Muscle of leg (tissue), 16 donors: ENCODE measurements at places on chromosomes 2 and 18. TPM values are rescaled to one million over a fixed set of nuclear protein-coding genes. Genes with fewer than 3 reads are reported as not detected.

Gene CDH20
- 0.80 TPM for total RNA-seq

Gene NEB
- total RNA-seq, result 1,157 TPM

Gene LONRF2
- total RNA-seq, result 1.5 TPM

Gene KIAA2012
- total RNA-seq, result 0.31 TPM

Gene C2orf92
- total RNA-seq, result 9.1 TPM

Gene ITPRIPL1
- total RNA-seq, result 4.4 TPM

Gene CMPK2
- 3.2 TPM for total RNA-seq

Gene ALKAL2
- 1.1 TPM for total RNA-seq

Gene TTC32
- total RNA-seq, result 13.3 TPM

Gene VAMP8
- total RNA-seq, result 9.8 TPM

Gene GAL3ST2
- total RNA-seq, result 0.09 TPM

Gene CGREF1
- total RNA-seq, result 6.7 TPM

DNA sequence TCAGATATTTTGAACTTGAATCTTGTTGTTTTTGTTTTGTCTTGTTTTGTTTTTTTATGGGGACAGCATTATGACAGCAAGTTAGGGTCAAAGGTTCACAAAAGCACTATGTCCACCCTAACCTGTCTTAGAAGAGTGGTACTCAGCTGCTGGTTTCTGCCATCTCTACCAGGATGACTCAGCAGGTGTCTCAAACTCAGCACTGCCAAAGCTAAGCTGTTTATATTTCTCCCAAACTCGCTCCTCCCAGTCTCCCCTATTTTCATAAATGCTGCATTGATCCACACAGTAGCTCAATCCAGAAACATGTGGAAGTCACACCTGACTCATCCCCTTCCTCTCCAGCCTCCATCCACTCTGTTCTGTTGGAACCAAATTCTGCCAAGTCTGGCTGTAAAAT, 134.9 kb downstream of the ZBTB7C start:
- no peak for DNase-seq

DNA sequence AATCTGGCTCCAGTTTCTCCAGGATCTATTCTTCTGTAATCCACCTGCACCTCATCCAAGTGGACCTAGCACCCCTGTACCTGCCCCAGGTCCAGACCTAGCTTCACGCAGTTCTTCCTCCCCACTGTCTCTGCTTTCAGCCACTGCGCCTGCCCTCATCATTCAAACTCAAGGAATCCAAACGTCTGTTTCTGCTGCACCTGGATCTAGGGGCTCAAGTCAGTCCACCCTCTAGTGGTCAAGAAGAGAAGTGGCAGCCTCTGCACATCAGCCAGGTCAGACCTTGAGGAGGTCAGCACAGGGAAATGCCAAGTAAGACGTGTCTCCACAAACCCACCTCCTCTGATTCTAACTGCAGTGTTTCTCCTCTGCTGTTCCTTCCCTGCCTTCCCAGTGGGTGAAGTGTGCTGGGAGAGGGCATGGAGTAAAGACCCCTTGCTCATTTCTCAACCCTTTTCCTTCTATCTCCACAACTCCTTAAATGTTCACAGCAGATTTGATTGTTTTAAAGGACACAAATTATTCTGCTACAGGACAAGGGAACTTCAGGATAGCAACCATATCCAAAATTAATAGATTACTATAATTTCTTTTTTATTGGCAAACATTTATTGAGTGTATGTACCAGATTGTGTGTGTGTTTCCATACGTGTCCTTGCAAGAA, 8.6 kb upstream of the RNF152 start:
- DNase-seq, result peak; percentile 40

DNA sequence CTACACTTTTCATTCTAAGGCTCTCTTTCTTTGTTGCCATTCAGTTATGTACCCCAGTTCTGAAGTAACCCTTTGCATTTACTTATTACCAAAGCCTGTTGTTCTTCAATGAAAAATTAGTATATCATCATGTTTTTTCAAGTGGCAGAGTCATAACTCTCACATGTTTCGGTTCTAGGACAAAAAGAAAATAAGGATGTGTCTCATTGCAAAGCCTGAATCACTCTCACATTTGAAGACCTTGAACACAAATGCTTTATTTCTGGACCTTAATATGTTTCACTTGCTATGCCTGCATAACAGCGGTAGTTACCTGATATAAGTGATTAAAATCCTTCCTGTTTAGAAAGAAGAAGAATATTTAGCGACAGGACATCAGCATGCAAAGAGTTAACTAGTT, 49.1 kb downstream of the ZEB2 start:
- no peak for DNase-seq

DNA sequence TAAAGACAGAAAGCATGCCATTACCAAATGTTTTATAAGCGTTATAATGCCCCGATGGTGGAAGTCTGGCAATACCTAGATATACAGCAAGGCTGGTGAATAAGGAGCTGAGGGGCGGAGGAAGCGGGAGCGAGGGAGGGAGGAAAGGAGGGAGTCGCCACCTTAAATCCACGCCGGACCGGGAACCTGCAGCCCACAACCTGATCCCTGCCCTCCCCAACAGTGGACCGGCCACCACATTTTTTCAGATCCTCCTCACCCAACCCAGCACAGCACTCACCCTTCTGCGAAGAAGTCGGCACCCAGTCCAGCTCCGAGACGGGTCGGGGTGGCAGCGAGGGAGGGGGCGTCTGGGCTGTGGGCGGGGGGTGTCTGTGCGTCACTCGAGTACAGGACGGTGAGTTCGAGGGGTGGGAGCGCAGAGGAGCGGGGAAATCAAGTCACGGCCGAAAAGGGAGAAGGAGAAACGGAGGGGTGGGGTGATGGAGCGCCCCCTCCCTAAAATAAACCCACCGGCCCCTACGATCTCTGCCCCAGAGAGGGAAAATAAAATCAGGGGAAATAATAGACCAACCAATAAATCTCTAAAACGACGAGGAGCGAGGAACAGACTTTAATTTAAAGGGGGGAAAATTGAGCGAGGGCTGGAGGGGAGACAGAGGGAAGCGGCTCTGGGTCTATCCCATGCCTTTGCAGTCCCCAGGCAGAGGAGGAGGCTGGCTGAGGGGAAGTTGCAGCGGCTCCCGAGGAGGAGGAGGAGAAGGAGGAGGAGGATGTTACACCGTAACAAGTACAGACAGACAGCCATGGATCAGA, 96.5 kb upstream of the SERTAD2 start:
- peak; percentile 69 for DNase-seq

GRCh38 chr2:214987261-214987660, 151.2 kb downstream of the ABCA12 start:
- DNase-seq, result no peak

- no peak for DNase-seq
These were observed 19.6 kb upstream of the EPAS1 start for GRCh38 chr2:46277431-46278190.

GRCh38 chr2:68169308-68169707, 11.6 kb downstream of the PNO1 start:
- no peak for DNase-seq

- DNase-seq, result no peak
These were observed 783.9 kb downstream of the TSN start for GRCh38 chr2:122539311-122539710.

DNA sequence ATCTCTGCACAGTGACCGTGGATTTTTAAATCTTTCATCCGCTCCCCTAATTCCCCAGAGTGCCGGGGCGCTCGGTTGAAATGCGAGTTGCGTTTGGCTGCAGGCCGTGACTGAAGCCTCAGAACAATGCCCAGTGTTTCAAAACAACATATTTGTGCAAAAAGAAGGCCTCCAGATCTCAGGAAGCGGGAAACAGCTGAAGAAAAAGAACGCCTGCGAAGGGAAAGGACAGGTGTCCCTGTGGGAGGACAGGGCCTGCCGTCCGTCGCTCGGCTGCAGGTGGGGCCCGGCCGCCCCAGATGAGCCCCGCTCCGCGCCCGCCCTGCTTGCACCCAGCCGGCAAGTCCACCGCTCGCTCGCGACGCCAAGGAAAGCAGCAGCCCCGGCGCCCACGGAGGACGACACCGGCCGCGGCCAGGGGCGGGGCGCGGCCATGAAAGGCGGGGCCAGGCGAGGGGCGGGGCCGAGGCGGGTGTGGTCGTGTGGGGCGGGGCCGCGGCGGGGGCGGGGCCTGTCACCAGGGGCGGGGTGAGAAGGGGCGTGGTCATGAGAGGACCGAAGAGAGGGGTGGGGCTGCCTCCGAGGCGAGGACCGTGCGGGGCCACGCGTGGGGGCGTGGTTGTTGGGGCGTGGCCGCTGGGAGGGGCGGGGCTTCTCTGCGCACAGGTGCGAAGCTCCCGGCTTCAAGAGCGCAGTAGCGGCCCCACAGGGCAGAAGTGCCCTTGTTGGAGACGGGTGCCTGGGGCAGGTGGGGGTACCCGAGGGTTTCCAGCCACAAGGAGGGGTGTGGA, 17.6 kb upstream of the BOK start:
- DNase-seq, result peak; percentile 53

- DNase-seq, result peak; percentile 23
These were observed 29.0 kb upstream of the CALCRL start for GRCh38 chr2:187477051-187477450.

DNA sequence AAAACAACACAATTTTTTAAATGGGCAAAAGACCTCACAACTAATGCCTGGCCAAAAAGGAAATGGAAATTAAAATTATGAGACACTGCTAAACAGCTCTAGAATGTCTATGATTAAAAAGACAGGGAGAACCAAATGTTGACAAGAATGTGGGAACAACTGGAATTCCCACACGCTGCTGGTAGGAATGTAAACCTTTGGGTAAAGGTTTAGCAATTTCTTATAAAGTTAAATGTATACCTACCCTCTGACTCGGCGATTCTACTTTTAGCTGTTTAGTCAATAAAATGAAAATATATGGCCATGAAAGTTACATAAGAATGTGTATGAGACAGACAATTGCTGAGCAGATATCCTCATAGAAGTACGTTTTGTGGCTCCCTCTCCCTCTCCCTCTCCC, 60.9 kb downstream of the ATF2 start:
- no peak for DNase-seq

DNA sequence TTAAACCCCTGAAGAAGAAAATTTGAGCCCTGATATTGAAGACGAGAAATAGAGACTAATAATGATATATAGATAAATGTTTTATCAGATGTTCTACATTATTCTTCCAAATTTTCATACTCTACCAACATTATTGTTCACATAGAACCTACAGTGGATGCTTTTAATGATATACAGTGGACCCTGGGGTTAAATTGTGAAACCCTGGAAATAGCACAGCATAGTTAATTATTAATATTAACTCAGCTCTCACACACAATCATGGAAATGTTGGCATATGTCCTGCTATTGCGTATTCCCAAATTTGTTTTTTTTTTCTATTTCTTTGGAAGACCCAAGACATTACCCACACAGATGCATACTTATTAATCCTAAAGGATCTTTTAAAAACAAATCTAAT, 579.9 kb downstream of the CCDC85A start:
- DNase-seq, result no peak

DNA sequence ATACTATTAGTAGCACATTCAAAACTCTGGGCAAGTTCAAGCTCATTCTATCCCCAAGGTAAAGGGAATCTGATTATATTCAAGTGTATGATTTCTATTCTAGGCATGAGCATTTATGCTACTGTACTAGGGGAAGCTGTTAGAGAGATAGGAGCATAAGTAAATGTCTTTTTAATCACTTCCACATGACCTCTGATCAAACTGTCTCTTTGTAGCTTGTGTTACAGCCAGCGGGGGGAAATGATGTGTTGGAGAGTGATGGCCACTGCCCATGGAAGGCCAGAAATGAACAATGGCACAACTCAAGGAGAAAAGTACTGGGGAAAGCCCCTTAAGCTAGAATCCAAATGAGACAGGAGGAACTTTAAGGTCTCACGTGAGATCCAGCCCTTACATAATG, 894.9 kb upstream of the CDH2 start:
- peak; percentile 11 for DNase-seq

DNA sequence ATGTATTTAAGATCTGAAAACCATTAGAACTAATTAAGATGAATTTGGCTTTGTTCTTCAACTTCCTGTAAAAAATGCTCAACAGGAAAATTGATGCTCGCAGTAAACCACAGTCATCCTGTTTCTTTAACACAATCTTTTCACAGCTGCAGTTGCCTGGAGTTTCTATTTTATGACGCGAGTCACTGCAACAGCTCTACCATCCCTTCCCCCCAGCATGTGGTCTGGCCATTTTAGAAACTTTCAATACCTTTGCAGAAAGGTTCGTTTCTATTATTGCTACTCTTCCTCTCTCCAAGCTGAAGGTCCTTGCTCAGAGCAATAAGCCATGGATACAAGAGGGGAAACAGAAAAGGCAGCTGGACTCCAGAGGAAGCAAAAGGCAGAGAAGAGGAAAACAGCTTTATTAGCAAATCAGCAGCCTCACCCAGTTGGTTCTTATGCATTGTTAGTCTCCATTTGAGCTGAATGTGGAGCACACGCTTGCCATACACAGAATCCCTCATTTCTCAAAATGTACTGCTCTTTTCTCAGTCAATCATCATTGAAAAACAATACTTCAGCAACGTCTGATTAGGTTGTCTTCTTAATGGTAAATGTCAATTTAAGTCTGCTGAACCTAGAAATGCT, 3.9 kb downstream of the WIPF1 start:
- DNase-seq, result peak; percentile 90

- DNase-seq, result no peak
These were observed 105.1 kb downstream of the MAPK4 start for GRCh38 chr18:50665015-50665414.

DNA sequence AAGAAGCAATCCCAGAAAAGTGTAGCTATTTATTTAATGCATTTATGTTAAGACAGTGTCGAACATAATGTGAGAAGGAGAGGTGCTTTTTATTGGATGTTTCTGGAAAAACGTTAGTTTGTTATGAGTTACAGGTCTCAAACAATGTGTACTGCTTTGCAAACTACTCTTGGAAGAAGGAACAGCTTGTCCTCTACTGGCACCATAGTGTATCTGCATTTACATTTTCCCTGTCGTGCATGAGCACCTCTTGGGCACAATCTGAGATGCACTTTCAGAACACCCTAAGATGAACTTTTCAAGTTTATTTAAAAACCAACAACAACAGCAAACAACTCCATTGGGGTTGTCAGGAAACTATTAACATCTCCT, 22.8 kb downstream of the CCNYL1 start:
- DNase-seq, result peak; percentile 28

GRCh38 chr2:148022882-148023281, 2.0 kb downstream of the MBD5 start:
- DNase-seq, result no peak

DNA sequence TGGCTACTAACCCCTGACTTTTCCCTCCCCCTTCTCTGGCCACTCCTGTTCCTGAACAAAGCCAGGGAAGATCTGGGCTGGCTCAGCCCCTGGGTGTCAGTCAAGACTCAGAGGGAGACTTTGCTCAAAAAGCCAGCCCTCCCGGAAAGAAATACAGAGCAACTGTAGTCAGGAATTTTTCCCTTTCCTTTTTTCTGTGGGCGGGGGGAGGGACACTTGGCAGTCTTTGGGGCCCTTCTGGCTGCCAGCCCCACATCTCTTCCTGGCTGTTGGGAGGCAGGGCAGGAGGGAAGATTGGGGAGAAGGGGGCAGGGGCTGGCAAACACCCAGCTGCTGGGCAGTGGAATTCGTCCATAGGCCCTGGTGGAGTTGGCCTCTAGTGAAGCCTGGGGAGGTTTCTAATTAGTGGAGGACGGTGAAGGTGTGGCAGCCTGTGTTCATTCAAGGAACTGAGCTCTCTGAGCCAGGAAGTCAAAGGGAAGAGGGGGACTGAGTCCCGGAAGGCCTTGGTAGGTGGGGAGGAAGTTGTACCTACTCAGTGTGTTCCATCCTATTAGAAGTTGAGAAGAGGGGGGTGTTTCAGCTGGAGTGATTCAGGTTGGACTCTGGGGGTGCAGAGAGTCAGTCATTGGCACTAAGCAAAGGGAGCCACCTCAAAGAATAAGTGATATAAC, 10.9 kb downstream of the IGFBP2 start:
- peak; percentile 81 for DNase-seq

GRCh38 chr18:79117788-79118187, 48.6 kb downstream of the ATP9B start:
- DNase-seq, result no peak

- peak; percentile 16 for DNase-seq
These were observed 55.6 kb upstream of the ACMSD start for GRCh38 chr2:134782792-134783191.
